CD8-positive, alpha-beta memory T cell (primary cell): ENCODE measurements at places on chromosomes 11 and 22. TPM values are rescaled to one million over a fixed set of nuclear protein-coding genes. Genes with fewer than 3 reads are reported as not detected.

GRCh38 chr22:44979154-44979553, 30.7 kb downstream of the PHF21B start:
- DNase-seq: no peak

- DNase-seq: no peak
Measured at GRCh38 chr11:92986585-92986984, 17.1 kb downstream of the MTNR1B start.

DNA sequence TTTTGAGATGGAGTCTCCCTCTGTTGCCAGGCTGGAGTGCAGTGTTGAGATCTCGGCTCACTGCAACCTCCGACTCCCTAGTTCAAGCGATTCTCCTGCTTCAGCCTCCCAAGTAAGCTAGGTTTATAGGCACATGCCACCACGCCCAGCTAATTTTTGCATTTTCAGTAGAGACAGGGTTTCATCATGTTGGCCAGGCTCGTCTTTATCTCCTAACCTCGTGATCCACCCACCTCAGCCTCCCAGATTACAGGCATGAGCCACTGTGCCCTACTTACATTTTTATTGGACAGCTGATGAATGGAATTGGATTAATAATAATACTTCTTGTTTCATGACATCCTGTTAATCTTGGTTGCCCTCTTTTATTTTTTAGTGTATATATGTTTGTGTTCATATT, 3.0 kb upstream of the MRGPRD start:
- DNase-seq: no peak

DNA sequence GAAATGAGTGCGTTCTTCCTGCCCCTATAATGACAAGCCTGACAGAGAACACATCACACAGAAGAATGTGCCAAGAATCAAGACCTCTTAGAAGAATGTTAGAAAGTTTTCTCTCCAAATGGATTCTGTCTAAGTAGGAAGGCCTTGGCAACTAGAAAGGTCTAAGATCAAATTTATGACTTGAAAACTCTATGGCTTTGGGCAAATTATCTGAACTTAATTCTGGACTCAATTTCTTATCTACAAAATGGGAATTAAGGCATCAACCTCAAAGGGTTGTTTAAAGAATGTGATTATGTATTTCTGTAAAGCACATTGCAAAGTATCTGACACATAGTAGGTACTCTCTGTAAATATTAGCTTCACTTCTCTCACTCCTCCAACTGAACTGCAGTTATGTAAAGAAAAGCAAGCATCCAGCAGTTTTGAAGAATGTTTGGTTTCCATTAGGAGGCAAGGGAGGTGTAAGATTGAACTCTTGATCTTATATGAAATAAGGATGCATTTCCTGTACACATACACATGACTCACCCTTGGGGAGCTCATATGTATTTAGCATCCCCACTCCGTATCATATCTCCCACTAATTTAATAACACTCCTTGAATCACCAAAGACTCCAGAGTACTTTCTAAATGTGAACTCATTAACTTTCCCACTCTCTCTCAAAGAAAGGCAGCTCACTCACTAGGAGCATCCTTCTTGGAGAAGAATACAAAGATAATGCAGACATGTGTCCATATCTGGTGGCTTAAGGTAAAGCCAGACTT, 77.6 kb downstream of the ETS1 start:
- DNase-seq: no peak

The SPCS2 gene
- 150 TPM for total RNA-seq

DNA sequence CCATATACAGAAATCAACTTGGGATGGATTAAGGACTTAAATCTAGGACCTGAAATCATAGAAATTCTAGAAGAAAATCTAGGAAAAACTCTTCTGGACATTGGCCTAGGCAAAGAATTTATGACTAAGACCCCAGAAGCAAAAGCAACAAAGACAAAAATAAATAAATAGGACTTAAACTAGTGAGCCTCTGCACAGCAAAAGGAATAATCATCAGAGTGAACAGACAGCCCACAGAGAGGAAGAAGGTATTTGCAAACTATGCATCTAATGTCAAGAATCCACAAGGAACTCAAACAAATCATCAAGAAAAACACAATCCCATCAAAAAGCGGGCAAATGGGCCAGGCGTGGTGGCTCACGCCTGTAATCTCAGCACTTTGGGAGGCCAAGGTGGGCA, 32.4 kb downstream of the TTC28 start:
- DNase-seq: no peak

GRCh38 chr11:67276781-67277230, 10.5 kb downstream of the GRK2 start:
- no peak for DNase-seq

DNA sequence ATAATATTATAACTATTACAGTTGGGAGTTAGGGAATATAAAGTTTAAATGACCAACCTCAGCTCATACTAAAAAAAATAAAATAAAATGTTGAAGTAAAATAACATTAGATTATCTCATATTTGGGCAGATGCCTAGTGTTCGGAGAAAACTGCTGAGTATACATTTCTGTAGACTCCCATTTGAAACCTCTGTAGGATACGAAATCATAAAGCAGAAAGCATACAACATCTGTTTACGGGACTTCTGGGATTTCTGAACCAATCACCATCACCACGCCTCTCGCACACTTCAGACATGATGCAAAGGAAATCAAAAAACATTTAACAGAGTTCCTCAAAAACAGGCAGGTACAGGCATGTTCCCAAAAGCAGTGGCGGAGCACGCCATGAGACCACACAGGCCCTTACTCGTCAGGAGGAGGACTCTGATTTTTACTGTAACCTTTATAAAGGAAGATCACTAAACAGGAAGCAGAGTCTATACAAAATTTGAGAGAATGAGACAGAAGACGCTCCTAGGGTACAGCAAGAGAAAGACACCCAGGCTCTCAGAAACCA, 8.6 kb downstream of the ZNF195 start:
- DNase-seq: no peak

- DNase-seq: peak; percentile 60
Measured at GRCh38 chr11:118230088-118230487, 5.3 kb upstream of the JAML start.

- no peak for DNase-seq
Measured at GRCh38 chr11:126167488-126167887, 44.0 kb downstream of the RPUSD4 start.

DNA sequence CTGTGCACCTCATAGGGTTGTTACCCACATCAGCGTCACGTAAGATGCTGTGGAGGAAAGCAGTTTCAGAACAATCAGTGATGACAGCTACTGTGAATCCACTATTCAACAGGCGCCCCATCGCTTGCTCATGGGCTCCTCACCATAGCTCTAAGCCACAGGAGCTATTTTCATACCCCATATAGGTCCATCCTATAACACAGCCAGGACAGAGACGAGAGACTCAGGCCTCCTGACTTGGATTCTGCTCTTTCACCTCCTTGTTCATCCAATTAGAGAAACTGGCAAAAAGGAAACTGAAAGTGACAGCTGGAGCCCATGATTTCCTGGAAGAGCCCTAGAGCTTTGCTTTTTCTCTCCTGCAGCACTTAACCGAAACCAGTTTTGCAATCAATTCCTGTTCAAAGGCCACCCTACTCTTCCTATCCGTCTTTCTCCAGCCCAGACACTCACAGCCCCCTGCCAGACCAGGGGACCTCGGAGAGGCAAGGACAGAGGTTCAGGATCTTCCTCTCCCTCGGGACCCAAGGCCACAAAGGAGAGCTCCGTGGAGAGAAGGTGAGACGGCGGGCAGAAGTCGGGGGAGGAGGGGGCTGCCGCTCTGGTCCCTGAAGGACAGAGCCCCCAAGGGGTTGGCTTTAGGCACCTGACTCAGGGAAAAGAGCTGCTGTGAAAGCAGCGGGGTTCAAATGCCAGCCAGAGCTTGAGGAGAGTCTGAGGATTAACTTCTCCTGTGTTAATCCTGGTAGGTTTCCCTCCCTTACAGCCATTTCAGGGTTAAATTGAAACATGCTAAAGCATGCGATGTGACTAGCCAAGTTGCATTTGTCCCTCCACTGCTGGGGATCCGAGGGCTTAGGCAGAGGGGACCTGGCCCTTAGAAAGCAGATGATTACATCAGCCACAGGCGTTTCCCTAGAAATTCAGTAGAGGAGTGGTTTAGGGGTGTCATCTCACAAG, at the start of gene APOL6:
TSS of gene APOL6 (plus strand) at position 381 of the 960 bp plus-strand sequence. CDS start 7,980 bp downstream, outside the sequence.
- DNase-seq: peak; percentile 67

The BIK gene
- 4.1 TPM for total RNA-seq

The KRTAP5-10 gene
- total RNA-seq: not detected

DNA sequence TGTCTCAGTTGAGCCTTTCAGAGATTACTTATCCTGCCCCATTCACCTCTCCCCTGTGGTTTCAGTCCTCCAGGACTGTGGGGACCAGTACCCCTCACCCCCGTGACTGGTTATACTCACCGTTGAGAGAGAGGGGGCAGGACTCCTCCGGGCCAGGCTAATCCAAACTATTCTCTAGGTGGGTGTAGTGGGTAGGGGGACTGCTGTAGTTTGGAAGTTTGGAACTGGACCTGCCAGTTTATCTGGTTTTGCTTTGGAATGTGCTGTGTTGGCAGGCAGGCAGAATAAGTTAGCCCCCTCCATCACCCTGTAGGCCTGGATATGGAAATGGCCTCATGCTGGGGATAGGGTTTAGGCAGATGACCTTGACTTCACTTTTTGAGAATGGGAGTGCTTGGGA, 13.5 kb downstream of the TEAD1 start:
- no peak for DNase-seq

The DDIAS gene
- 27.8 TPM for total RNA-seq

DNA sequence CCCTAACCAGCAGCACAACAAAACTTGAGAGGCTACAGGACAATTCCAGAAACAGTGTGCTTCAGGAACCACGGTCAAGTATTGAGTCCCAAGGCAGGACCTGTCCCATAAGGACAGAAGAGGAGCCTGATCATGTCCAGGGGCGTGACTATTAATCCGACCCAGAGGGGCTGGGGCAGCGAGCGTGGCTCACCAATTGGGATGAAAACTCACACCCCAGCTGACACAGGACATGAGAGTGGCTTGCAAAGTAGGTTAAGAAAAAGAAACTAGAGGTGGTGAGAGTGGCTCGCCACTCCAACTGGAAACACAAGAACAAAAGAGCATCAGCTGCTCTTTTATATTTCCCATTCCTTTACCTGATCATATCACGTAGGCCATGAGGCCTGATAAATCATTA, 16.0 kb upstream of the FEZ1 start:
- no peak for DNase-seq

The FOLR3 gene
- not detected for total RNA-seq

DNA sequence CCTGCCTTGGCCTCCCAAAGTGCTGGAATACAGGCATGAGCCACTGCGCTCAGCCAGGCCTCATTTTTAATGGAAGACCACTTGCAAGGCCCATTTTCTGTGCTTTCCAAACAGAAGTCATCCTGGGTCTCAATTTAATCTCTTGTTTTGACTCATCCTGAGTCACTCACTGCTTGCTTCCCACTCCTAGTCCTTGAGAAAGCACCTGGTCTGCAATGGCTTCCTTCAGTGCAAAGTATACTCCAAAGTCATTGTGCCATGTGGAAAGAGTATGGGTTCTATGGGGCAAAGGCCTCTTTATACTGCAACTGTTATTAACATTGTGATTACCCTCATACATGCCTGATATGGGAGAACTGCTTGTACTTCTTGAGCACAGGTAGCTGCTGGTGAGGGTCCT, 18.3 kb upstream of the SLC5A1 start:
- no peak for DNase-seq

DNA sequence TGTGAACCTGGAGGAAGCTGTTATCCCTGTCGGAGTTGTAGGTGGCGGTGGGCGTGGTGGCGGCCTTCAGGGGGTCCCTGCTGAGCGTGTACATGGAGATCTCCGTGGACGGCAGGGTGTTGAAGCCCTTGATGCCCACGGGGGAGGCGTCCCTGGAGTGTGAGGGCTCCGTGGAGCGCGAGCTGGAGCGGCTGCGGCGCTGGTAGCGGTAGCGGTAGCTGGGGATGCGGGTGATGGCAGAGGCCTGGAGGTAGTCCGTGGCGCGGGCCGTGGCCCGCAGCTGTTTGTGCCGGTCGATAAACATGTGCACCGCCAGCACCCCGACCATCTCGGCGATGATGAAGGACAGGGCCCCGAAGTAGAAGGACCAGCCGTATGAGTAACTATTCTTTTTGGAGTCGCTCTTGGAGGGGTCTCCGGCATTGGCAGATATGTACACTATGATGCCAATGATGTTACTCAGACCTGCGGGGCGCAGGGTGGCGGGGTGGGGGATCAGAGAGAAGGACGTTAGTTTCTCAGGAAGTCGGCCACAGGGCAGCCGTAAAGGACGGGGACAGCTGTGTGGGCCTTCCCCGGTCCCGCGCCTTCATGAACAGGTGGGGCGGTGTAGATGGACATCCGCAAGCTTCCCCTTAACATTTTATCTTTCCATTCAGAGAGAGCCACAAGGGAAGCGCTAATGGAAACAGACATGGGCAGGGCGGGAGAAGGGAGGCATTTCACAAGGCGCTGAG, 35.6 kb upstream of the EIF3D start:
- no peak for DNase-seq

- DNase-seq: no peak
Measured at GRCh38 chr11:83764643-83765042, 478.5 kb upstream of the CCDC90B start.

DNA sequence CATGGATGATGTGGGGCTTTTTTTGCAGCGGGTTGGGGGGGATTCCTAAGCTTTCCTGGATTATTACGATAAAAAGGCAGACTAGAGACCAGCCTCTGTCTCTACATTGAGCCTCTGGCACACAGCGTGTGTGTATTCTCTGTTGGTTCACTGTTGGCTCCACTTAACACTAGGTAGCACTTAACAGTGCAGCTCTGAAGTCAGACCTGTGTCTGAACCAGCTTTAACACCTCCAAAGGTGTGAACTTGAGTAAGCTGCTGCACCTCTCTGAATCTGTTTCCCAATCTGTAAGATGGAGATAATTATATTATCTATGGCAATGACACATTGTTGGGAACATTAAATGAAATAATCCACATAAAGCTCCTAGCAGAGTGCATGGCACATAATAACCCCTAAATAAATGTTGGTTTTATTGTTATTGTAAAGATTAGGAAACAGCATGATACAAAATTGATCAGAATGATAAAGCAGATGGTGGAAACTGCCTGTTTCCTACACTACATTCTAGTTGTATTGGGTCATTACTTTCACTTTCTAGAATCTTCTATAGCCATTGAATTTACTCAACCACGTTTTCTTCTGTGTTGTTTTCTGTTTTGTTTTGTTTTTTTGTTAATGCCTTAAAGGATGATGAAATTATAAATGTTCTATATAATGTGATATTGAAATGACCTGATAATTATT, 108.4 kb downstream of the ARL14EP start:
- no peak for DNase-seq

The PKNOX2 gene
- total RNA-seq: not detected
